Iris pigment epithelial cell (primary cell): ENCODE measurements at places on chromosomes 2 and 18.

- DNase-seq: peak; percentile 52
Measured at GRCh38 chr18:61394983-61395382, 61.8 kb downstream of the CDH20 start.

GRCh38 chr18:332007-332406, 64.2 kb upstream of the THOC1 start:
- DNase-seq: no peak

DNA sequence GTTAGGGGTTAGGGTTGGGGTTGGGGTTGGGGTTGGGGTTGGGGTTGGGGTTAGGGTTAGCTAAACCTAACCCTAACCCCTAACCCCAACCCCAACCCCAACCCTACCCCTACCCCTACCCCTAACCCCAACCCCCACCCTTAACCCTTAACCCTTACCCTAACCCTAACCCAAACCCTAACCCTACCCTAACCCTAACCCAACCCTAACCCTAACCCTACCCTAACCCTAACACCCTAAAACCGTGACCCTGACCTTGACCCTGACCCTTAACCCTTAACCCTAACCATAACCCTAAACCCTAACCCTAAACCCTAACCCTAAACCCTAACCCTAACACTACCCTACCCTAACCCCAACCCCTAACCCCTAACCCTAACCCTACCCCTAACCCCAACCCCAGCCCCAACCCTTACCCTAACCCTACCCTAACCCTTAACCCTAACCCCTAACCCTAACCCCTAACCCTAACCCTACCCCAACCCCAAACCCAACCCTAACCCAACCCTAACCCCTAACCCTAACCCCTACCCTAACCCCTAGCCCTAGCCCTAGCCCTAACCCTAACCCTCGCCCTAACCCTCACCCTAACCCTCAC, 24.1 kb upstream of the RABL2A start:
- no peak for DNase-seq

GRCh38 chr18:69759046-69759445, 188.6 kb downstream of the CD226 start:
- no peak for DNase-seq

DNA sequence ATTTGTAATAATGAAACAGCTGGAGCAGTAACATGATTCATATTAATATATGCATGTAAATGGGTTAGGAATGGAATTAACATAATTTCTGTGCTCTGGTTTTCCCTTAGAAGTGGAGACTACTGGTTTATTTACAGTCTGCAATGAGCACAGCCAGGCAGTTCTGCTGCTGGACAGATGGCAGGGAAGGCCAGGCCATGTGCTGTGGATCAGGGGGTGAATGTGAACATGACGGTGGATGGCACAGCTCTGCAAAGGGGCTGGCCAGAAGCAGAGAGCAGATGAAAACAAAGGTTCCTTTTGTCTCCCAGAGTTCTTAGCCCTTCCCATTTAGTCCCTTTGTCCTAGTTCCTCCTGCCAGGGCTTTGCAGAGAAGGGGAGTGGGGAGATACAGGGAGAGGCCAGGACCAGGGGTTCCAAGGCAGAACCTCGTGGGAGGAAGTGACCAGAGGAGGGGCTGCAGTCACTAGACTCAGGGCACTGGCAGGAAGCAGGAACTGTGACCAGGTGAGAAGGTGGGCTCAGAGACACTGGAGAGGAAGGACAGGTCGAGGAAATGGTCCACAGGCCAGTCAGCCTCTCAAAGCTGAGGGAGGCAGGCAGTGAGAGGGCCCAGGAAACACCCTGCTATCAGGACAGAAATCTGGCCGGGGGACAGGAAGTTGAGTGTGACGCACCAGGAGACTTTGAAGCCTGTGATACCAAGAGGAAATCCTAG, 112.9 kb upstream of the ATP8B1 start:
- DNase-seq: no peak

DNA sequence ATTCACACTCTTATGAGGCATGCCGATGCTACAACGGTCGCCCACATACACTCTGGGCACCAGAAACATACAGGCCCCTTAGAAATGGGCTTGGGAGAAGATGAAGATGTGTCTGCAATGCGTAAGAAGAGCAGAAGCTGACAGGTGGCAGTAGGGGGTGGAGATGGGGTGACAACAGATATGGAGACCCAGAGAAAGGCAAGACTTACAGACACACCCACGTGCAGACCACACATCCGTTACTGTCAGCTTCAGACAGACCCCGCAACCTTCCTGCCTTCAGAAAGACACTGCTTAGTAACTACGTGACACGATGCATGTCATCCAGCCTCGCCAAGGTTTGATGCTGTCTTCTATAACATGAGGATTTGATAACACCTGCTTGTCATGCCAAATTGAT, 89.5 kb downstream of the ZFP36L2 start:
- no peak for DNase-seq

DNA sequence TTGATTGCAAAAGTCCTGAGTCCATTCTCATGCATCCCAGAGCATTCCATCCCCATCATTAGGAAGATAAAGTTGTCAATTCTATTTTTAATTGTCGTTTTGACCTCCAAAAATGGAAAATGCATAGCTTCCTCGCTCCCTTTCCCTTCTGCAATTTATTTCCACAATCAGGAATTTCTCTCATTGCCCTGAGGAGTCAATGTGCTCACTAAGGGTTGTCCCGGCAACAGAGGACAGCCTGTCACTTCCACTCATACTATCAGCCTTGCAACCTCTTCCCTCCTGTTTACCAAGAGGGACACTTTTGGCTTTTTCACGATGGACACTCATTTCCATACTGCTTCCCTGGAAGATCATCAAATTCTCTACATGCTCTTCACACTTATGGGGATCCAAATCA, 164.8 kb downstream of the MYO5B start:
- no peak for DNase-seq

- no peak for DNase-seq
Measured at GRCh38 chr18:49013961-49014604, 63.3 kb upstream of the SMAD7 start.

DNA sequence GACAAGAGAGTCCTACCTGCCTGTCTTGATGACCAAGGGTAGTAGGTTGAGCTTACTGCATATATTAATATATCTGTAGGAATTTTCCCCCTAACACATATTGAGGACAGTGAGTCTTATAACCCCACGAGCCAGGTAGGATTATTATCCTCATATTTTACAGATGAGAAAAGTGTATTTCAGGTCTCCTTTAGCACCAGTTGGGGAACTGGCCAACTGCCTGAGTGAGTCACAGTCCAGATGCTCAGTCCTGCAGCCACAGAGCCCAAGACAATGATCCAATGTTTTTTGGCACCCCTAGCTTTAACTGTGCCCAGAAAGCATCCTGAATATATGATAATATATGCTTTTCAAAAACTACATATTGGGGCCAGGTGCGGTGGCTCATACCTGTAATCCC, 30.8 kb upstream of the GLS start:
- DNase-seq: peak; percentile 81

DNA sequence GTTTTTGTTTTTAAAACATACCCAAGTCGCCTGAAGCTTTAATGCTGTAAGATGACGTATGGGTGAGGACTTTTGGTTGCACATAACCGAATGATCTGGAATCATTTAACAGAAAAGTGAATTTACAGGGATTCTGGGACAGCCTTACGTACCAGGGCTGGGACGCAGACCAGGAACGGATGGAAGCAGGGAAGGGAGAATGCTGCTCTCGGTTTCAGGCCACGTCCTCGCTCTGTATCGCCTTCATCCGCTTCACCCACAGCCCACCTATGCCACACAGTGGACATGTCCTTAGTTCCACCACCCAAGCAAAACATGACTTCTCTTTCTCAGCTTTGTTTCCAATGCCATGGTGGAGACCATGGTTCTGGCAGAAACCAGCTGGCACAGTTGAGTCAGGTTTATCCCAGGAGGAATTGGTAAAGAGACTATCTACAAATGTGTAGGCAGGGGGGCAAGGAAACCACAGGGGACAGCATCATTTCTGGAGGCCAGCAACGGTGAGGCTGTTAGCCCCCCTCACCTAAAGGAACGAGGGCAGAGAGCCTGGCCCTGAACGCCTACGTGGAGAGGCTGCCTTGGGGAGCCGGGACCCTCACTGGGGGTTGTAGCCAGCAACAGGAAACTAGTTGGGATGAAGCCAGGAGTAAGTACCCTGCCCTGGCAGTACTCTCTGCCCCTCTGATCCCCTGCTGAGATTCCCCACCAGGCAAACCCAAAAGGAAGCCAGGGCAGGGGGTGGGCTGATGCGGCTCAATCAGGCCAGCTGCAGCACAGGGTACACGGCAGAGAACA, 132.5 kb downstream of the NDUFA10 start:
- no peak for DNase-seq

GRCh38 chr2:217905395-217905794, 97.4 kb downstream of the TNS1 start:
- DNase-seq: no peak

- no peak for DNase-seq
Measured at GRCh38 chr2:124810132-124810531, 785.0 kb downstream of the CNTNAP5 start.

GRCh38 chr2:200625958-200626363, 40.1 kb downstream of the AOX1 start:
- peak; percentile 89 for DNase-seq

DNA sequence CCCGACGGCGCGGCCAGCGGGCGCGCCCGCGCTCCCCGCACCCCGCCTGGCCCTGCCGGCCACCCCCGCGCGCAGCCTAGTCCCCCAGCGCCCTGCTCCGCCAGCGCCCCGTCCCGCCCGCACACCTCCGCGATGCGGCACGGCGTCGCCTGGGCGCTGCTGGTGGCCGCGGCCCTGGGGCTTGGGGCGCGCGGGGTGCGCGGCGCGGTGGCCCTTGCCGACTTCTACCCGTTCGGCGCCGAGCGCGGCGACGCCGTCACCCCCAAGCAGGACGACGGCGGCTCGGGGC, 232 bp downstream of the SNED1 start:
- DNase-seq: no peak

DNA sequence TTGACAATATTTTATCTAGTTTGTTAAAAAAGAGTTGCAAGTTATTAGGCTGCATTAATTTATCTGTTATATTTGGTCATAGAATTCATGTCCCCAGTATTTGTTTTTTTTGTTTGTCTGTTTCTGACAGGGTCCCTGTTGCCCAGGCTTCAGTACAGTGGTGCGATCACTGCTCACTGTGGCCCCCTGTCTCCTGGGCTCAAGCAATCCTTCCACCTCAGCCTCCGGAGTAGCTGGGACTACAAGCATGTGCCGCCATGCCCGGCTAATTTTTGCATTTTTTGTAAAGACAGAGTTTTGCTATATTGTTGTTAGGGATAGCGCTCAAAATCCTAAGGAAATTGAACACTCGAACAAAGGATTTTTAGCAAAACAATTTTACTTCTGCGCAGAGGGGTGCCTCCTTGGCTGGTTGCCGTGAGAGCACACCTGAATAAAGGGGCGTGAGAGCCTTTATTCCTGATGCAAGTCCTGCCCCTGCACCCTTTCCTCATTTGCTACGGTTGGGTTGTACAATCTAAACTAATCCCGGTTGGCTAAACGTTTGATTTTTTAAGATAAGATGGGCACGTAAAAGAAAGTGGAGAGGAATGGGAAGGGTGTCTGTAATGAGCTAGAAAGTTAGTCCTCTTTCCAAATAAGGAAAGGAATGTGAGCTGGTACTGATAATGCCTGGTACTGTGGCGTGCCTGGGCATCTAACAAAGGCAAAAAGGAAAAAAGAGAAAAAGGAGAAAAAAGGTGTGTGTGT, 65.5 kb downstream of the COMMD1 start:
- no peak for DNase-seq

DNA sequence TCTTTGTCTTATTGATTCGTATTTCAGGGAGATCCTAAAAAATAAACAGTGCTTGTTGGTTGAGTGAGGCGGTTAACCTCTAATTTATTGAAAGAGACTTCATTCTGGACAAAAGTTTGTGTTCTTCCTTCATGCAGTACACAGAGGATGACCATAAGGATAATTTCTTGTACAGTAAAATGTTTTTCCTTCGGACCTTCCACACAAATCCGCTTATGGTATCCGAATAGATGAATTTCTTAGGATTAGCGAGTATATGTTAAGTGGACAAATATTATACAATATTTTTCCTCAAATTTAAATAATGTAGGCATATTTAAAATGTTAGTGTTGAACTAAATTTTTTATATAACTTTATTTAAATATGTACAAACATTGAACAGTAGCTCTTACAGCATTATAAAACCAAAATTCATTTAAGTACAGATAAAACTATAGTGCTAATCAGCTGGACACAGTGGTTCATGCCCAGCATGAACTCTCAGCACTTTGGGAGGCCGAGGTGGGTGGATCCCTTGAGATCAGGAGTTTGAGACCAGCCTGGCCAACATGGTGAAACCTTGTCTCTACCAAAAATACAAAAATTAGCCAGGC, 84.4 kb downstream of the LPIN1 start:
- DNase-seq: no peak

DNA sequence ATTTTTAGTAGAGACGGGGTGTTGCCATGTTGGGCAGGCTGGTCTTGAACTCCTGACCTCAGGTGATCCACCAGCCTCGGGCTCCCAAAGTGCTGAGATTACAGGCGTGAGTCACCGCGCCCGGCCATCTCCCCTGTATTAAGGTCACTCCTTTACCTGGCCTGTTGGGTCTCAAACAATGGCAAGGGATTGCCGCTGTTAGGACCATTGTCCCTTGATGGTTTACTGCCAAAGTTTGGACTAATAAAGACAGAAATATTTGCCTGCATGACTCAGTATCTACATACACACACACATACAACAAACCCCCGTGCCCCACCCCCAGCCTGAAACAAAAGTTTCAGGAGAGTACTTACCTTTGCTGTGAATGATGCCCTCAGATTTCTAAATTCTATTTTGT, 16.5 kb downstream of the PARD3B start:
- DNase-seq: no peak

GRCh38 chr2:41847744-41848441, 199.9 kb upstream of the PKDCC start:
- peak; percentile 95 for DNase-seq

DNA sequence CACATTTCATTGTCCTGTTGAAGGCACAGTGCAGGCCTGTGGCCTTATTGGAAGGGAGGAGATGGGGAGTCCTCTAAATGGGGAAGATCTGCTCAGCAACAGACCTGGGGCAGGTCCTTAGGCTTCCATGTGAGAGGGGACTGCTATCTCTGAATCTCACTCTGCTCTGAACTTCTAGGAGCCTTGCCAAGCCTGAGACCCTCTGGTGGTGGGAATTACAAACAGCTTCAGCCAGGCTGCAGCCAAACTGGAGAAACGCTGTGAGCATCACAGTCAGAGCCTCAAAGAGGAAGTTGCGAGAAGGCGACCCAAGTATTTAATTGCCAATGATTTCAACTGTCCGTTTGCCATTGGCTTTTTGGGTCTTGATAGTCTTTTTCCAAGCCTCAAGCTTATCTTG, 66.8 kb upstream of the MC2R start:
- no peak for DNase-seq

- DNase-seq: no peak
Measured at GRCh38 chr2:123928358-123928757, 96.7 kb upstream of the CNTNAP5 start.

GRCh38 chr2:239760596-239760995, 264.5 kb downstream of the NDUFA10 start:
- DNase-seq: no peak

- DNase-seq: no peak
Measured at GRCh38 chr2:219210196-219210885, 3.8 kb downstream of the ZFAND2B start.

GRCh38 chr2:118103951-118104940, 16.0 kb downstream of the INSIG2 start:
- no peak for DNase-seq

- DNase-seq: no peak
Measured at GRCh38 chr2:1915746-1916145, 171.4 kb upstream of the PXDN start.

- DNase-seq: no peak
Measured at GRCh38 chr2:47031909-47032668, 116.5 kb upstream of the MCFD2 start.
